ENCODE measurements at places on chromosomes 11 and 22.

GRCh38 chr22:41576877-41577276 is 12.8 kb downstream of the PMM1 start:
- DNase-seq, result no peak

DNA sequence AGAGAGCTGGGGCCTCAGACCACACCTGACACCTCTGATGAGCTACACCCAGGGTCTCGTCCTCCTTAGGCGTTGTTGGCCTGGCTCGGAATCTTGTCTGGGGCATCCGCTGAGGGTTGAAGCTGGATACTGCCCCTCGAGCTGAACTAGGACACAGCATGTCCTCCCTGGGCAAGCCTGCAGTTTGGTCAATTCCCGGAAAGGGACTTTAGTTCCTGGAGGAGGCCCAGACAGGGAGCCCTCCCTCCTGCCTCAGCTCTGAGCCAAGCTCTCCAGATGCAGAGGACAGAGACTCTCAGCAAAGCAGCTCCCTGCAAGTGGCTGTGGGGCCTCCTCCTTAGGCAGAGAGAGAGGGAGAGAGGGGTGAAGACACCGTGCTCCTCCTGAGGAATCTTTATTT is 4.9 kb downstream of the APOL3 start:
- no peak for DNase-seq

DNA sequence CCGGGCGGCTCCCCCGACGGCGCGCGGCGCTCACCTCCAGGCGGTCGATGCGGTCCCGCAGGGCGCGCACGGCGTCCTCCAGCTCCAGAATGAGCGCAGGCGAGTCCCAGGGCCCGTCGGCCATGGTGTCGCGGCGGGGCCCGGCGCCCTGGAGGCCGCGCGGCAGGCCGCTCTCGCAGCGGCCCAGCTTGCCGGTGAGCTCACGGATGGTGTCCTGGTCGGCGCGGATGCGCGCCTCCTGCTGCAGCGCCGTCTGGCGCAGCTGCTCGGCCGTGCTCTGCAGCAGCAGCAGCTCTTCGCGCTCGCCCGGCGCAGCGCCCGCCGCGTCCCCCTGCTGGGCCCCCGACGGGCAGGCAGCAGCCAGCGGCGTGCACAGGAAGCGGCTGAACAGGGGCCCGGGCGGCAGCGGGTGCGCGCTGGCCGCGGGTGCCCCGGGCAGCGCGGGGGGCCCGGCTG is 599 bp downstream of the NPTXR start:
- DNase-seq, result no peak

GRCh38 chr11:26994631-26995095 is 751 bp downstream of the FIBIN start:
- DNase-seq, result no peak

GRCh38 chr11:33618351-33618710 is 82.3 kb downstream of the C11orf91 start:
- DNase-seq, result no peak

GRCh38 chr11:112590764-112591163 is 330.1 kb upstream of the PLET1 start:
- DNase-seq, result no peak

- DNase-seq, result no peak
Measured at GRCh38 chr11:92978271-92979111, 9.0 kb downstream of the MTNR1B start.

DNA sequence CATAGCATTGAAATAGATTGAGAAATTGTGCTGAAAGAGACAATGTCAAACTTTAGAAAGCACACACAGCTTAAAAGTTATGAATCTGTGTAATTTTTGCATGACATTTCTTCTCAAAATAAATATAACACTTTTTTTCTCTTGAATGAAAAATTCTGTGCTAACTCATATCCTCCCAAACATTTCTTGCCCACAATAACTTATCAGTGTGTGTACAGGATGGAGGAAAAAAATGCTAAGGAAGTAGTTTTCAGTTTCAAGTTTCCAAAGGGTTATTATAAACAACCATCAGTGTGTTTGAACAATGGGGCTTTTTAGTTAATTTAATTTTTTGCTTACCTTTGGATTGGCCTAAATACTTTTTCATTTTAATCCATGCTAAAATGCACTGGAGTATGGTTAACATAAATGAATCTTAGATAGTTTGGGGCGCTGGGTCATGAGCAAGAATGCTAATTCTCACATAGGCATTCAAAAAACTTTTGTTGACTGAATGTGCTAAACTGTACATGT is 82.9 kb upstream of the ARHGAP20 start:
- DNase-seq, result no peak

DNA sequence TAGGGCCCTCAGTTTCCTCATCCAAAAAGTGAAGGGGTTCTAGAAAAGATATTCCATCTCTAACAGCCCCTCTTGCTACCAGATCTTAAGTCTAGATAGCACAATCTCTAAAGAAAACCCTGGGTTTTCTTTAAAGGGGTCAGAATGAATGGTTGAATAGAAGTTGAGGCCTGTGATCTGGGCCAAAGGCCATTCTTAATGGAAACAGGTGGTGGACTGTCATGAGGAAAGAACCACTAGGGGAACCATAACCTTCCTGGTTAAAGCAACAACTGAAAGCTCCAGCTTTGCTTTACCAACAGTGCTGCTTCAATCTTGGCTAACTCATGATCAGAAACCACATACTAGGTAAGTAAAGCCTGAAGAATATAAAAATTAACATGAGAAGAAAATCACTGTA is 1.8 kb downstream of the CELF1 start:
- DNase-seq, result no peak

GRCh38 chr11:64522843-64523380 is 68.1 kb upstream of the SLC22A12 start:
- DNase-seq, result no peak

DNA sequence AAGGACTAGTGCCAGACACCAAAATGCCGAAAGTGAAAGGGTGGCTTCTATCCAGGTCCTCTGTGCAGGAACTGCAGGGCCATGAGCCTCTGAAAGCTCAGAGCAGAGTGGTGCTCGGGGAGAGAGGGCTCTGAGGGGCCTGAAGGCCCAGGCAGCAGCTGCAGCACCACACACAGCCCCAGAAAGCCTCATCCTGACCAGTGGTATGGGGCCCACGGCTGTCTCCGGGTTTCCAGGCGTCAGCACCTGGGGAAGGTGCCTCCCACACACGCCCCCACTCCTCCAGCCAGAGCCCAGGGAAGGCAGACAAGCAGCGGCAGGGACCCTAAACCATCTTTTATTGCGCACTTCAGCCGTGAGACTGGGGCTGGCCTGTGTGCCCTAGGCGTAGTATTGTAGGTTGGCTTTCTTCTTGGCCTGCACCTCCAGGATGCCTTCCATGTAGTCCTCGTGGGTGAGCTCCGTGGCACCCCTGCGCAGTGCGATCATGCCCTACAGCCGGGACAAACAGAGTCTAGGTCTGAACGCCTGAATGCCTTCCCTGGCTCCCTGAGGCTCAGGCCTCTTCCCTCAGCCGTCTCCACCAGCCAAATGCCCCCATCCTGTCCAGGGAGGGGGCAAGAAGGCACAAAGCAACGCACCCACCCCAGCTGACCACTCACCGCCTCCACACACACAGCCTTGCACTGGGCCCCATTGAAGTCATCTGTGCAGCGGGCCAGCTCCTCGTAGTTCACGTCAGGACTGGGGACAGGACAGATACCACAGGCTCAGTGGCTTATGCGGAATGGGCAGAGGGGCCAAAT is 7.6 kb downstream of the PSMC3 start:
- DNase-seq, result no peak

GRCh38 chr11:116980136-116980793 is 118.0 kb downstream of the SIK3 start:
- DNase-seq, result no peak

DNA sequence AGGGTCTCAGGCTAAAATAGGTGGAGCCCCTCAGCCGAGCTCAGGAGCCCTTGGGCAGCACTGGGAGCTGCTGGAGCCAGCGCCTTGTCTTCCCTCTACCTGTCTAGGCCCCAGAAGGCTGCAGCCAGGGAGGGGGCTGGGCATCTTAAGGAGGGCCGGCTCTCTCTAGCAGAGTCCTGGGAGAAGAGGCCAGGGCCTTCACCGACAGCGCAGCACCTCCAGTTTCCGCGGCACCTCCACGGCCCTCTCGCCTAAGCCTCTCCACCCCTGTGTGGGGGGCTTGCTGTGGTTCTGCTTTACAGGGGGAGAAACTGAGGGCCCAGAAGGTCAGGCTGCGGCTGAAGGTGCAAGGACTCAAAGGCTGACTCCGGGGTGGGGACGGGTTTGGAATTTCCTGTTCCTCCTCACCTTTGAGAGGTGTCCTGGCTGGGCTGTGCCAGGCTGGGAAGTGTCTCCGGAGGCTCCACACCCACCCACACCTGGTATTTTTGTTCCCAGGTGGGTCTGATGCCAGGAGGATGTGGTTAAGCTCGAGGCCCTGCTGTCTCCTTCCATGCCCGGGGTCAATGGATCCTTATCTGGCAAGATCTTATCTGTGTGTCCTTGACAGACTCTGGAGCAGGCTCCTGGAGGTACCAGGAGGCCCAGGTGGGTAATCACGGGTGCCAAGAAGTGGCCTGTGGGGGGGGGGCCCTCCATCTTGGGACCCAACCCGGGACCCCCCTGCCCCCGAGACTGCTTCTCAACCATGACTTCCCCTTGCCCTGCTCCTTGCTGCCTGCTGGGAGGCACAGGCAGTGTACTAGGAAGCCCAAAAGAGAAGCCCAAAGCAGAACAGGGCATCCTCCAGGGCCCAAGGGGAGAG is 95.3 kb upstream of the FGF3 start:
- no peak for DNase-seq

DNA sequence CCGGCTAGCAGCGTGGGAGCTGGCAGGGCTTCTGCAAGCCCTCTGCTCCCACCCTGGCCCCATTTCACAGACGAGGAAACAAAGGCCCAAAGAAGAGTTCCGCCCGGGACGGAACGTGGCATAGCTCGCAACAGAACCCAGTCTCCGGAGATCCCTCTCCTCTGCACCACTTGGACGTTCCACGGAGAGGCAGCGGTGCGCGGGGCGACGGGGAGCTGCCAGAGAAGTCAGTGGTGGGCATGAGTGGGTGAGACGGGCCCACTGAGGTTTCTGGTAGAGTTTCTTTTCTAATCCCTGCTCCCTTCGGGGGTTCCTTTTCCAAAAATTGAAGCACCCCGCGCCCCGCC is 554 bp upstream of the NECTIN1 start:
- DNase-seq, result no peak

- DNase-seq, result no peak
Measured at GRCh38 chr22:37336579-37336978, 54.3 kb downstream of the CYTH4 start.

- DNase-seq, result no peak
Measured at GRCh38 chr11:96187822-96188221, 155.2 kb downstream of the MAML2 start.

- no peak for DNase-seq
Measured at GRCh38 chr11:82683029-82683428, 50.6 kb downstream of the FAM181B start.

All from activated CD4-positive, alpha-beta T cell treated with anti-CD3 and anti-CD28 coated beads, Interleukin-2, amount 50 U/mL, for 24 hours (primary cell).